Kidney (tissue), 22 donors: ENCODE measurements at places on chromosomes 5 and 9.

- peak; percentile 57 for DNase-seq
- peaks cover 7% of the 10 kb centered on the region for H3K4me1 ChIP-seq
- H3K36me3 ChIP-seq: no peaks in the 10 kb centered on the region
- no peak overlapping the region for H3K4me3 ChIP-seq
Measured at GRCh38 chr5:150345716-150346115, 11.8 kb upstream of the TCOF1 start.

GRCh38 chr9:99350461-99350860, 128.4 kb downstream of the SEC61B start:
- DNase-seq: no peak
- no peaks in the 10 kb centered on the region for H3K4me1 ChIP-seq
- H3K4me3 ChIP-seq: no peak overlapping the region
- H3K27ac ChIP-seq: no peak overlapping the region
- no peaks in the 10 kb centered on the region for H3K27me3 ChIP-seq
- H3K36me3 ChIP-seq: no peaks in the 10 kb centered on the region

GRCh38 chr5:173201636-173202265, 33.3 kb downstream of the NKX2-5 start:
- no peaks in the 10 kb centered on the region for H3K27me3 ChIP-seq
- DNase-seq: no peak
- no peaks in the 10 kb centered on the region for H3K4me1 ChIP-seq
- no peaks in the 10 kb centered on the region for H3K36me3 ChIP-seq
- no peak overlapping the region for H3K4me3 ChIP-seq
- H3K27ac ChIP-seq: no peak overlapping the region

DNA sequence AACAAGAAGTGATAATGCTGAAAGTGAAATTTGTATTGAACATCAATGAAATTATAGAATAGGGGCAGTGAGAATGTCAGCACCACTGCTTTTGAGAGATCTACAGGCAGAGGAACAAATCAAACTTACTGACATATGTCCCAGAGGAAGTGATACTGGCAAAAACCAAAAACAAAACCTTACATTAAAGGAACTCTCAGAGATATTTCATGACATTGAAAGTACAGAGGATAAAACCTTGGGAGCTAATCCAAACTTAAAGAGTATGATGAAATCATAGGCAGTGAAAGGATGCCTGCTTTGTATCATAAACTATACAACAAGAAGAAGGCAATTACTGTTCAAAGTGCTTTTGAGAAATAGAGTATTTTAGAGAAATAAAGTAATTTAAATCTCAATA, 90.4 kb upstream of the SV2C start:
- H3K36me3 ChIP-seq: no peaks in the 10 kb centered on the region
- DNase-seq: no peak
- H3K4me1 ChIP-seq: no peaks in the 10 kb centered on the region
- no peak overlapping the region for H3K4me3 ChIP-seq
- H3K27ac ChIP-seq: no peak overlapping the region

- no peaks in the 10 kb centered on the region for H3K36me3 ChIP-seq
- no peaks in the 10 kb centered on the region for H3K4me1 ChIP-seq
- no peak overlapping the region for H3K4me3 ChIP-seq
Measured at GRCh38 chr9:69542058-69542457, 130.1 kb downstream of the APBA1 start.

DNA sequence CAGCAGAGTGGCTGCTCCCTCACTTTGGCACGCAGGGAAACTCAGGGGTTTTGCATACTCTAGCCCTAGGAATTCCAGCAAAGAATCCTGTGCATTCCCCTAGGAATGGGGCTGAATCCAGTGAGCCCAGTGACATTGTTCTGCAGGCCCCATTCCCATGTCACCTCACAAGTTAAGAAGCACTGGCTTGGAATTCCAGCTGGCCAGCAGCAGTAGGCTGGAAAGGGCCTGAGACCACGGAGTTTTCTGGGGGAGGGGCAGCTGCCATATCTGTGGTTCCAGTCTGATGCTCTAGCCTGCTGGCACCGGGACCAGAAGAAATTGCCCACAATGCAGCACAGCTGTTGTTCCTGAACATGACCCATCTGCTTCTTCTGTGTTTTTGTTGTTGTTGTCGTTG, 217.6 kb upstream of the DMRTA1 start:
- H3K27me3 ChIP-seq: no peaks in the 10 kb centered on the region
- no peaks in the 10 kb centered on the region for H3K36me3 ChIP-seq
- no peak overlapping the region for H3K4me3 ChIP-seq
- H3K4me1 ChIP-seq: no peaks in the 10 kb centered on the region

DNA sequence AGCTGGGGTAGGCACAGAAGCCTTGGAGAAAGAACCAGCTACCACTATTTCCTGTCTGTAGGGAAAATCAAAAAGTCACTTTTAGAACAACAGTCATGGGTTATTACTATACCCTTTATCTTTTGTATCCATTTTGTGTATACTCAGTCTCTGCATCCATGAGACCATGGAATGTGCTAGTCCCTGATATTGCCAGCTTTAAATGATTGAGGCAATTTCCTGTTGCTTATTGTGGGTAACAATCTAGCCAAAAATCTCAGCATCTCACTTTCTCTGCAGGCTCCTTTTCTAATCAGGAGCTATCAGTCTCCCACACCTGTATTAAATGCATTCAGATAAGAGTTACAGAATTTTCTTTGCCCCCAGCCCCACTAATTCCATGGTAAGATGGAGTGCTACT, 968 bp upstream of the KDM3B start:
- H3K4me3 ChIP-seq: no peak overlapping the region
- H3K27ac ChIP-seq: no peak overlapping the region
- H3K36me3 ChIP-seq: peaks cover 7% of the 10 kb centered on the region
- DNase-seq: no peak

DNA sequence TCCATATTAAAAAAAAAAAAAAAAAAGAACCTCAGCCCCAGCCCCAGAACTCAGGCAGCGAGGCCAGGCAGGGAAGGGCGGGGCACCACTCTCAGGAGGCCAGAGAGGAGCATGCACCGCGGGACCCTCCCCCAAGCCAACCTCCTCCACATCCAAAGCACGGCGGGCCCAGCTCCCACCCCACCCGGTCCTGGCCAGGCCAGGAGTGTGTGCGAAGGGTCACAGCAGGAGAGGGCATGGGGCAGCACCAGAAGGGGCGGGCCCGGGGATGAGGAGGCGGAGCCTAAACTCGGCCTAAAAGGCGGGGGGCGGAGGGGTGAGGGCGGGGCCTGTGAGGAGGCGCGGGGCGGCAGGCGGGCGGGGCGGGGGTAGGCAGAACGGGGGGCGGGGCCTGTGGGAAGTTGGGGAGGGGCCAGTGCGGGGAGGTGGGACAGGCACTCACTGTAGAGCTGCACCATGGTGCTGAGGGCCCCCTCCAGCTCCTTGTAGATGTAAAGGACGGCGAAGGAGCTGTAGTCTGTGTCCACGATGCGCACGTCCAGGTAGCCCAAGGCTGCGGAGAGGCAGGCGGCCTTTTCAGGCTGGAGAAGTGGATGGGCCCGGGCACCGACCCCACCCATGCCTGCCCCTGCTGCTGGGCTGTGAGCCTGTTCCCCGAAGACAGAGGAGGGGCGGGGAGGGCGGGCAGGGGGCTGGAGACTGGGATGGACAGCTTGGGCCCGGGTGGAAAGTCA, 1.2 kb downstream of the LCN15 start:
- H3K27ac ChIP-seq: no peak overlapping the region
- no peaks in the 10 kb centered on the region for H3K36me3 ChIP-seq
- H3K27me3 ChIP-seq: no peaks in the 10 kb centered on the region
- no peaks in the 10 kb centered on the region for H3K4me1 ChIP-seq

DNA sequence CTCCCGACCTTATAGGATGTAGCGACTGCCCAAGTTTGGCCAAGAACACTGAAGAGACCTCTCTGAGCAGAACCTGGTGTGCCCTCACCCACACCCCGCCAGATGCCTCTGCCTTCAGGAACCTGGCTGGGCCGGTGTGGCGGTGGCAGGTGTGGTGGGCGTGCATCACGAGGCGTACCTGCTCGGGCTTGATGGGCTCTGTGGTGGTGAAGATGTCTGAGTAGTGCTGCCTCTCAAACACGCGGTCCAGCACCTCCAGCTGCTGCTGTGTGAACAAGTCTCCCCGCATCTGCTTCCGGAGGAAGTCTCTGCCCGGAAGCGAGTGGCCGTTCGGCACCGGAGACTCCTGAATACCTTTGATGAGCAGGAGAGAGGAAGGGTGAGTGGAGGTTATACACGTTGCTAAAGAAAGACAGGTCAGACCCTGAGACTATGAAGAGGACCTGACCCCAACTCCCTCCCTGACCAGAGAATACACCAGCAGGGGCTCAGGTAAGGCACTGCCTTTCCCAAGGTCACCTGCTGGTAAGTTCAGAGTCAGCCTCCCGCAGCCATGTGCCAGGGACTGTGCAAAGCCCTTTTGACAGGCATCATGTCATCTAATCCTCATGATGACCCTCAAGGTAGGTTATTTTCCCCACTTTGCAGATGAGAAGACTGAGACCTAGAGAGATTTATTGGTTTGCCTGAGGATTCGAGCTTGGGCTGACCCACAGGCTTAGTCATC, 67.5 kb downstream of the PAX5 start:
- H3K27me3 ChIP-seq: no peaks in the 10 kb centered on the region
- H3K36me3 ChIP-seq: no peaks in the 10 kb centered on the region
- DNase-seq: no peak

DNA sequence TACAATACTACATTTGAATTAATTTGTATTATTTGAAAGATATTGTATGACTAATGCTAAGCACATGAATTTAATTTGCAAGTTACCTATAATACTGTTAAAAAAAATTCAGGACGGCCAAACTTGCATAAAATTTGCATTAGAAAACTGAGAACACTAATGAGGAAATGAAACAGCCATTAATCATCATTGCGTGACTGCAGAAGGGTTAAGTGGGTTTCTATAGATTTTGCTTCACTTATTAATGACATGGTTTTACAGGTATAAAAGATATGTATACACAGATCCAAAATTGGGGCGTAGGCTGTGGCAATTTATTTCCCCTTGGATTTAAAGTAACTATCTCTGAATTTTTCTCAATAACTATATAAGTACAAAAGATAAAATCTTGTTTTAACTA, 882.6 kb downstream of the PTPRD start:
- no peaks in the 10 kb centered on the region for H3K36me3 ChIP-seq
- no peak overlapping the region for H3K27ac ChIP-seq

DNA sequence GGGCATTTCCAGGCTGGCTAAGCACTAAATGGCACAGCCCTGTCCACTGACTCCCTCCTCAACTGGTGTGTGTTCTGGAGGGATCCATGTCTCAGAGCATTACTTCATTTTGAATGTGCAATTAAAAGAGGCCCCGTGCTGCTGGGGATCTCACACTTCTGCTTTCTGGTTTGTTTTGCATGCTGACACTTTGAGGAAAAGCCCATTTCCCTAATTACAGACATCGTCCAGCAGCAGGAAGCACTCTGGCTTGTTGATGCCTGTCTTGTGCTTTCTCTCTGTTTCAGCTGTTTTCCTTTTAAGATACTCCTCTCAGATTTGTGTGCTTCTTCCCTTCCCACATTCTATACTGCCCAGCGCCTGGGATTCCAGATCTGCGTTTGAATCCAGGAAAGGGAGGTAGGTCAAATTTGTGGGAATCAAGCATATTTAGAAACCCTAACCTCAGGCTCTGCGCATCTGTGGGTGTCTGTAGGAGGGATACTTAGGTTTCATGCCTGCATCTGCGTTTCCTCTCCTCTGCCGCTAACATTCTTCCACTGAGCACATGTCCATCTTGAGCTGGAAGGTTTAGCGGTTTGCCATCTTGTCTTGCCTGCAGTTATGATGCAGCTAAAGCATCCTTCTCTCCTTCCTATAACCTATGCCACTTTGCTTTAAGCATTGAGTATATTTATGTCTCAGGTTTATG, 25.7 kb downstream of the SYK start:
- DNase-seq: no peak
- H3K4me3 ChIP-seq: no peak overlapping the region
- H3K27me3 ChIP-seq: no peaks in the 10 kb centered on the region
- H3K27ac ChIP-seq: no peak overlapping the region

- no peak overlapping the region for H3K27ac ChIP-seq
- no peak overlapping the region for H3K4me3 ChIP-seq
- H3K36me3 ChIP-seq: no peaks in the 10 kb centered on the region
- no peaks in the 10 kb centered on the region for H3K27me3 ChIP-seq
Measured at GRCh38 chr5:111635916-111636570, 121.0 kb downstream of the NREP start.

- H3K27me3 ChIP-seq: peaks cover 13% of the 10 kb centered on the region
- no peak overlapping the region for H3K27ac ChIP-seq
- peak; percentile 39 for DNase-seq
- H3K4me3 ChIP-seq: no peak overlapping the region
- no peaks in the 10 kb centered on the region for H3K36me3 ChIP-seq
- H3K4me1 ChIP-seq: no peaks in the 10 kb centered on the region
Measured at GRCh38 chr5:11903121-11903613, 1.1 kb downstream of the CTNND2 start.

- H3K27me3 ChIP-seq: no peaks in the 10 kb centered on the region
- no peak overlapping the region for H3K4me3 ChIP-seq
- H3K27ac ChIP-seq: no peak overlapping the region
- DNase-seq: no peak
- H3K36me3 ChIP-seq: no peaks in the 10 kb centered on the region
Measured at GRCh38 chr9:135056541-135056940, 30.9 kb upstream of the OLFM1 start.

- H3K36me3 ChIP-seq: no peaks in the 10 kb centered on the region
- H3K4me1 ChIP-seq: no peaks in the 10 kb centered on the region
- peaks cover 19% of the 10 kb centered on the region for H3K27me3 ChIP-seq
- no peak for DNase-seq
- H3K27ac ChIP-seq: no peak overlapping the region
Measured at GRCh38 chr9:959914-960313, 16.5 kb upstream of the DMRT3 start.

GRCh38 chr5:59919484-59919883, 26.0 kb upstream of the PDE4D start:
- H3K4me1 ChIP-seq: no peaks in the 10 kb centered on the region
- no peaks in the 10 kb centered on the region for H3K27me3 ChIP-seq
- DNase-seq: no peak

DNA sequence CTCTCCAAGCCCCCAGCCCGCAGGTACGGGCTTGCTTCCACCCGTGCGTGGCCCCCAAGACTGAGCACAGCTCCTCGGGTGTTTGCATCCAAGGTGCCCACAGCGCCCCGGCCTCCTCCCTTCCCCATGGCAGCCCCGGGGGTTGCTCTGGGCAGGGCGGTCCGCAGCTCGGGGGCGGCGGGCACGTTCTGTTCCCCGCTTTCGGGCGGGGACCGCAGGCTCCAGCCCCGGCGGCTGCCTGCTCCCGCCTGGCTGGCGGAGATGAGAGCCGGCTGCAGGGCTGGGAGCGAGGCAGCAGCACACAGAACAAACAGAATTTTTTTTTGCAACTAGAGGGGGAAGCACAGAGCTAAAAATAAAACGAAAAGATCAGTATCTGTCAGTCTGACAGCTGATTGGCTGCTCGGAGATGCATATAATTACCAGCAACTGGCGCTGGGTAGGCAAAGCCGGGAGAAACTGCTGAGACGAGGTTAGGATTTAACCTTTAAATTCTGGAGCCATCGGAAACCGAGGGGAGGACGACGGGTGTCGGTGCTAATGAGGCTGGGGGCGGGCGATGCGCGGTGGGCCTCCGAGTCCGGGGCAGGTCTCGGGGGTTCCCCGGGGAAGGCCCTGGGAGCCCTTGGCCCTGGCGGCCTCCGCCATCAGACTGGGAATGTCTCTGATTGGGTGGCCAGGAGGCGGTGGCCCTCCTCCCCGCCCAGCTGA, 142.7 kb upstream of the IER5L start:
- H3K4me3 ChIP-seq: peak overlapping the region; percentile 43
- H3K27ac ChIP-seq: peak overlapping the region; percentile 95
- H3K27me3 ChIP-seq: no peaks in the 10 kb centered on the region
- H3K36me3 ChIP-seq: no peaks in the 10 kb centered on the region

GRCh38 chr9:129866394-129867135, 31.3 kb downstream of the USP20 start:
- H3K4me3 ChIP-seq: no peak overlapping the region
- no peaks in the 10 kb centered on the region for H3K27me3 ChIP-seq
- peaks cover 13% of the 10 kb centered on the region for H3K36me3 ChIP-seq
- DNase-seq: no peak
- no peaks in the 10 kb centered on the region for H3K4me1 ChIP-seq
